ENCODE measurements at places on chromosomes 4 and X.
A peak's percentile ranks its signal among the peaks of the same experiment; 100 is the strongest.

DNA sequence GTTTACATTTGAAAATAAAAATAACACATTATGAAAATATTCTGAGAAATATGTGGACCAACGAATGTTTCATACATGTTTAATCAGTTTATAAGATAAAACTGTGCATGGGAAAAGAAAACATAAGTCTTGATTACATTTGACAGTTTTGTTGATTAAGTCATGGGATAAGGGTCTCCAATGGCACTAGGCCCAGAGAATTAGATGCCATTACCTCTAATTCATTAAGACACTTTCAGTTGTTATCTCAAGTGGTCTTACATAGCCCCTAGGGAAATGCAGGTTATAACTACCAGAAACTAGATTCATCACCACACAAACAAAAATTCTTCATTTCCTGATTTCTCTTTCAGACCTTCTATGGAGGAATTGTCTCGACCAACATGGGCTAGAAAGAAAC lies 300.8 kb downstream of the PCDH7 start:
- DNase-seq = no peak

DNA sequence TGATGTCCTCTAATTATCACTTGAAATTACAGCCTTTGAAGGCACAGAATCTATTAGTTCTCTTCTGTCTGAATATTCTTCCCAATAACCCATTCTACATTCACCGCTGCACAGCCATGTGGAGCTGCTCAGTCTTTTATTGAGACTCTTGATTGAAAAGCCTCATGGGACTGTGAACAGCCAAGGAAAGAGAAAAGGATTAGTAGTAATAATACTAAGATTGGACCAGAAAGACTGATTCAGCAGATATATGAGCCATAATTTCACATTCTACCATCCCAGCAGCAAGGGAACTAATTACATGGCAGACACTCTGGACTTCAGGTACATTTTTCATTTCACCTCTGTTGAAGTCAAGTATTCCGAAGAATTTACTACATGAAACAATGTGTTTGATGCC lies 2471.7 kb downstream of the ARAP2 start:
- DNase-seq = peak; percentile 7

DNA sequence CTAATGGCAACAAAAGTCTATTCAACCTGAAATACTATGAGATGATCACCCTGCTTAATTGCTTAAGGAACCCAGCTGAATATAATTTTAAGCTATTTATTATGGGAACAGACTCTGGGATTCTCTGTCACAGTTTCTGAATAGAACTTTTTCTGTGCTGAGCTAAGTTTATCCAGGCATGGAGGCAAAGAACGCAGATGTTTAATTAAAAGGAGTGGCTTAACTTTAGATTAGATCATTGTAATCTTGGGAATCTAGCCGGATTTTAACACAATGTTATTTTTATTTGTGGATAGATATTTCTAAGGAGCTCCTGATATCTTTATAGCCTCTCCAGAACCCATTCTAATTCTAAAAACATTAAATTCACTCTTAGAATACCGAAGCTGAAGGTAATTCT lies 353.4 kb downstream of the STIM2 start:
- DNase-seq = no peak

GRCh38 chrX:54819201-54819600 lies 11.7 kb downstream of the MAGED2 start:
- DNase-seq = no peak

DNA sequence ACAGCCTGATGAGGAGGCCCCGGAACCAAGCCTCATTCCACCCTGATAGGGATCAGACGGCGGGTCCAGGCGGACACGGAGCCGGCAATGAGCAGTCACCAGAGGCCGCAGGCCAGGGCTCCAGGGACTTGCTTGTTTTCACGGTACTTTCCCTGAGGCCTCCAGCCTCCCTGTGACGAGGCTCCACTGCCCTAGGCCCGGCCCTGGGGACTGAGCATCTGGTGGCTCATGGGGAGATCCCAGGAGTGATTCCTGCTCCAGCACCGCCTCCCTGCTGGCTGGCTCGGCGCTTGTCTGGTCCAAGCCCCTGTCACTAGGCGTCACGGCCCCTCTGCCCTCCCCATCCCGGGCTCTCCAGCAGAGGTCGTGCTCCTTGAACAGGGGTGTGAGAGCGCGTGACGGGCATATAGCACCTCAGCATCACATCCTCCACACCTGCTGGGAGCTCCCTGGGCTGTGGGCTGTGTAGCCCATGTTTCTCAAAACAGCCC lies 14.1 kb downstream of the HTRA3 start:
- DNase-seq = no peak

DNA sequence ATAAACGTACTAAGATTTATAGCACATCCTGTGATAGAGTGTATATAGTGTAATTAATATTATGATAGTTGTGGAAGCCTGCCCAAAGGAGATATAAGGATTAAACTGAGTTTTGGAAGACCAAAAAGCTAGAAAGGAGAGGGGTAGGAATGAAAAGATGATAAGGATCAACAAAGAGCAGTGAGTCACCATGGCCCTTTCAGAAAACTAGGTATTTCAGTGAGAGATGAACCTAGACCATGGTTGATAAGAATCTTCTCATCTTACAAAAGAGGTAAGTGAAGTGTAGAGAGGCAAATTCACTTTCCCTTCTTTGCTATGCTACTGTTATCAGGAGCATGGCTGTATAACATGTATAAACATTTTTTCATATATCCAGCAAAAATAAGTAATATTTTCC lies 133.8 kb upstream of the PLAC1 start:
- no peak for DNase-seq

- no peak for DNase-seq
Observed at GRCh38 chrX:20472620-20473258, 206.0 kb upstream of the RPS6KA3 start.

Data from muscle of arm (tissue), 14 donors.